ENCODE measurements at places on chromosomes 7 and 10.

GRCh38 chr7:54419209-54419608 is 123.0 kb upstream of the VSTM2A start:
- no peak for DNase-seq

GRCh38 chr10:132626019-132626760 is 88.6 kb downstream of the INPP5A start:
- no peak for DNase-seq

DNA sequence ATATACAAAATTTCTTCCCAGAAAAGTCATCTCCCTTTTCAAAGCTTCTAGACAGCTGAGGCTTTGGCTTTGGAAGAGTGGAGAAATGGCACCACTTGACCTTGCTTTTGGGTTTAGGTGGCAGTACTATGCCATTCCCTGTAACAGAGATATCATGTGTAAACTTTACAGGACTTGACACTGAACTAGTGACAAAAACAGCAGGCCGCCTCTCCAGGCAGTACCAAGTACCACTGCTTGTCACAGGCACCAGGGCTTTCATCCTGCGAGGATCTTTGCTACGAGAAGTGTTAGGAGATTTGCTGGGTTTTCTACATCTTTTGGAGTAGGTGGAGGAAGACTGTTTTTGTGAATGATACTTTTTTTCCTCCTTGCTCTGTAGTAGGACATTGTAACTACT is 32.6 kb upstream of the ANLN start:
- DNase-seq: no peak

DNA sequence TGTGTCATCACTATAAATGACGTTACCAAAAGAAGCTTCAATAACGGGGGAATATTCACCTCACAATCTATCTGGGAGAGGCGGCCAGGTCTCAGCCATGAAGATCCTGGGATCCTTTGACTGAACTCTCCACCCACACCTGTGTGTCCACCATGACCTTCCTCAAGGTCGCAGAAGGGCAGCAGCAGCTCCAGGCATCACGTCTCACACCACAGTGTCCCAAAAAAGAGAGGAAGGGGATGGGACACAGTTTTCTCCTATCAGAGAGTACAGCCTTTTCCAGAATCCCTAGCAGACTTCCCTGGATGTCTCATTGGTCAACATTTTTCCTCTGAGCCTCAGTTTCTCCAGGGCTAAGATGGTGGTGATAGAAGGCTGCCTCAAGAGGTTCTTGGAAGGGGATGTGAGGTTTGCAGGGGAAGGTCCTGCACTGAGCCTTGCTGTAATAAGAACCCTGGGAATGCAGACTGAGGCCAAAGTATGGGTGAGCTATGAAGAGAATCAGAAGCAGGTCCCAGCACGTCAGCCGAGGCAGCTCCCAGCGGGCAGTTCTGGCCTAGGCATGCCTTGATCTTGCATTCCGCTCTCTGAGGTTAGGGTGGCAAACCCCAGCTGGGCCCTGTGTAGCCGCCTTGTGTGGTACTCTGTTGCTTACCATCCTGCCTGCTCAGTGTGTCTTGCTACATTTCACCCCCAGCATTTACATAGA is 63.8 kb downstream of the COL26A1 start:
- no peak for DNase-seq

GRCh38 chr7:102841290-102841689 is 71.5 kb upstream of the LRRC17 start:
- no peak for DNase-seq

- DNase-seq: no peak
Measured at GRCh38 chr10:8296734-8297101, 242.2 kb downstream of the GATA3 start.

- no peak for DNase-seq
Measured at GRCh38 chr10:83990126-83990525, 149.2 kb upstream of the GHITM start.

DNA sequence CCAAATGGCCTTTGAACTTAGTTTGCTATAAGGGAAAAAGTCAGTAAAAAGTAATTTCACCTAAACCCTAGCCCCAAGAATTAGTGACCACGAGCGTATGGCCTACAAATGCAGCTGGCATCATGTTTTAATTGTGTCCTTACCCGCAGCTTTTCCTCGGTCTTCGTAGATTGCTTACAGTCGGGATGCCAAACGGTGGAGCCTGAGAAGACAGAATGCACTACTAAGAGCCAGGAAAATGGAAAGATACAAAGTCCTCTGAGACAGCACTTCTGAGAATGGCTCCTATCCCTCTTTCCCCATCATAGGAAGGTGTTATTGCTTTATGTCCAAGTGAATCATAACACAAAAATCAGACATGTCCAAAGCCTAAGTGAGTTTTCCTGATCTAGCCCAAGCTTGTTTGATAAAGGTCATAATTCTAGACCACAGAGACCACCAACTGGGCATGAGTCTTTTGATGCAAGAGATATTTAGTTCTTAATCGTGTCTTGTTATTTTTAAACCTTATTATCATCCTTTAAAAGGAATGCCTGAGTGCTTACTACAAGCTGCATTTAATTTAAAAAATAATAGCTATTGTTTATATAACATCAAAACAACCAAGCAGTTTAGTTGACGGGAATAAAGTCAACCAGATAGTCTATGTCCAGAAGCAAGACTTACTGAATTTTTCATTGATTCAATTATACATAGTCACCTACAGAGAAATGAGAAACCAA is 83.7 kb upstream of the AFAP1L2 start:
- no peak for DNase-seq

DNA sequence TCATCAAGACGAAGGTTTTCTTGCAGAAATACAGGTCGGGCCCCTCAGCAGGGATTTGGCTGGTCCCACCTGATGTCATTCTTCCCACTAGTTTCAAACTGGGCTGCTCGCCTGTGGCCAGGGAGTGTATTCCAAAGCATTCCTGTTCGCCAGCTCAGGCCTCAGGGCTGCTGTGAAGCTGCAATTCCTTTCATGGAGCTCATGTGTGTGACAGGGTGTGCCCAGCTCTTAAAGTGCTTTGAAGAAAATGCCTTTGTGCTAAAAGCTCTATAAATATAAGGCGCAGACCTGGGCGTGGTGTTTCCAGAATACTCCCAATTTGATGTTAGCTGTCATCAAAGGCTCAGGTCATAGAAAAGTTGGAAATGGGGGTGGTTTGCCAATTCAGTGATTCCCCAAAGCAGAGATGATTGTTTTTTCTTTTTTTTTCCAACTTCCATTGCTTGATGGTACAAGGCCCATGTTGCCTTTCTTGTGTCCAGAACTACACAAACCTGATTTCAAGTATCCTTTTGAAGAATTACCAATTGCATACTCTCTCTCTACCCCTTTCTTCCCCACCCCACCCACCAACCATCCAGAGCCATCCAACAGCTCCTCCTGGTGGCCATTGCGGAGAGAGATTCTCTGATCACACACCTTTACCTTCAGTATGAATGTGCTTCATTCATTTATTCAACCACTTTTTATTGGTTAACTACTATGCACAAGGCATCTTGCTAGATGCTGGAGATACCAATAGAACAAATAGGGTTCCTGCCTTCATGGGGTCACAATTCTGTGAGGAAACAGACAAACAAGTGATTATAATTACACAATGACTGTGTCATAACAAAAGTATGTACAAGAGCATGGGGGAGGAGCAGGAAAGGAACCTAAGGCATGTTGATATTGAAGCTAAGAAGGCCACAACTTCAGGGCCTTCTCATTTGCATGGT is 297.3 kb upstream of the LYZL1 start:
- DNase-seq: no peak

DNA sequence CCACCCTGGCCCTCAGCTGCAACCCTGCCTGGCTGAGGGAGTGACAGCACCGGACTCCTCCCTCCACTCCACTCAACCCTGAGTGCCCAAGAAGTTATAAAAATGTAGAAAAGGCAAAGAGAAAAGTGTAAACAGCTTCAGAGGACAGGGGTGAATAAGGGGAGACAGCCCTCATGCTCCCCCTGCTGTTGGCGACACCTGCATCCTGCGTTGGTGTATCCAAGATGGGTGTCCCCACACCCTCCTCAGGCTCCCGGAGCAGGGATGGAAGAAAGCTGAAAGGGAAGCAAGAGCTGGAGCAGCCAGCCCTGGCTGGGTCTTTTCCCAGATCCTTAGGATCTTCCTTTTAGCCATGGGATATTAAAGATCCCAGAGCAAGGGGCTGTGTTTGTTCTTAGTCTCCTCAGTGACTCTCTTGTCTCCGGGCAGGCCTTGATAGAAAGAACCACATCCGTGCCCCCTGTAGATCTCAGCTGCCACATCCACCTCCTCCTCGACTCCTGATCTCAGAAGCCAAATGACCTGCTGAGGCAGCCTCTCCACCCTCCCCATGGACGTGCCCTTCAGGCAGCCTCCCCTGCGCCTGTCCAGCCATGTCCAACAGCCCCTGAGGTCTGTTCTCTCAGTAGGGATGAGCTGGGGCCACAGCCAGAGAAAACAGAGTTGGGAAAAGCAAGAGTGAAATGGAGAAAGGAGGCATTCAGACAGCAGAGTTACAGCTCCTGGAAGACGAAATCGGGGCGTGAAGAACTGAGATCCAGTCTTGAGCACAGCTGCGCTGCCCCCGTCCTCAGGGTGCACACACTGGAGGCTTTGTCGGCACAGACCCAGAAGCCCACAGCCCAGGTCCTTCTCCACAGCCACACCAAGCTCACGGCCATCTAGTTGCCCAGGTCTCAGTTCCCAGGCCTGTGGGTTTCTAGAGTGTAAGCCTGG is 6.8 kb downstream of the FAM131B start:
- no peak for DNase-seq

All from cortex of kidney (tissue), 1 donor.